ENCODE measurements at places on chromosomes 3 and 15.

- no peak overlapping the region for H3K4me3 ChIP-seq
- no peaks in the 10 kb centered on the region for H3K36me3 ChIP-seq
- peaks cover 2% of the 10 kb centered on the region for H3K27me3 ChIP-seq
- no peak overlapping the region for H3K27ac ChIP-seq
Measured at GRCh38 chr15:78232951-78233350, 1.4 kb downstream of the ACSBG1 start.

DNA sequence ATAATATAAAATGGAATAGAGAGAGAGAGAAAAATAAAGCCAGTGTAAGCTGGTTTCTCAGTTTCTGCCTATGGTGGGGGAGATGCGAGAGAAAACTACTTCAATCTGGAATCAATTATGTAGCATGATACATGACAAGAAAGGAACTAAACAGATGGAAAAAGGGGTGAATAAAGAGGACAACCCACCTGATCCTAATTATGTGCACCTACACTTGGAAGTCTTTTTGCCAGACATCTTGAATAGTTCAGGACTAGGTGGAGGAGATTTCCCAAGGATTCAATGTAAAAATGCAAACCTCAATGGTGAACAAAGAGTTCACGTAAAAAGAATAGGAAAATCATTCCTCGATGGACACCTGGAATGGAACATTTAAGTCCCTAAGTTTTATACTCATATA is 524.4 kb upstream of the RGMA start:
- H3K4me1 ChIP-seq: no peaks in the 10 kb centered on the region
- no peak overlapping the region for H3K27ac ChIP-seq
- H3K27me3 ChIP-seq: peaks cover 2% of the 10 kb centered on the region

DNA sequence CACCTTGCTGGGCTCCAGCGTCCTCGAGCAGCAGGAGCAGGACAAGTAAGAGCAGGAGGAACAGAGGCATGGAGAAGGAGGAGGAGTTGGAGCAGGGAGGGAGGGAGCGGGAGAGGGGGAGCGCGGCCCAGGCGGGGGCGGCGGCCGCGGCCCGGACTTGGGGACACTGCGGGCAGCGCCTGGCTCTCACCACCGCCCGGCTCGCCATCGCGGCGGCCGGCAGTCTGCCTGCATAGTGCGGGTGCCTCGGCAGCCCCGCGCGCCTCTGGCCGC is 440 bp downstream of the DCBLD2 start:
- DNase-seq: no peak
- no peaks in the 10 kb centered on the region for H3K36me3 ChIP-seq
- peak overlapping the region; percentile 81 for H3K4me3 ChIP-seq
- peaks cover 15% of the 10 kb centered on the region for H3K27me3 ChIP-seq

DNA sequence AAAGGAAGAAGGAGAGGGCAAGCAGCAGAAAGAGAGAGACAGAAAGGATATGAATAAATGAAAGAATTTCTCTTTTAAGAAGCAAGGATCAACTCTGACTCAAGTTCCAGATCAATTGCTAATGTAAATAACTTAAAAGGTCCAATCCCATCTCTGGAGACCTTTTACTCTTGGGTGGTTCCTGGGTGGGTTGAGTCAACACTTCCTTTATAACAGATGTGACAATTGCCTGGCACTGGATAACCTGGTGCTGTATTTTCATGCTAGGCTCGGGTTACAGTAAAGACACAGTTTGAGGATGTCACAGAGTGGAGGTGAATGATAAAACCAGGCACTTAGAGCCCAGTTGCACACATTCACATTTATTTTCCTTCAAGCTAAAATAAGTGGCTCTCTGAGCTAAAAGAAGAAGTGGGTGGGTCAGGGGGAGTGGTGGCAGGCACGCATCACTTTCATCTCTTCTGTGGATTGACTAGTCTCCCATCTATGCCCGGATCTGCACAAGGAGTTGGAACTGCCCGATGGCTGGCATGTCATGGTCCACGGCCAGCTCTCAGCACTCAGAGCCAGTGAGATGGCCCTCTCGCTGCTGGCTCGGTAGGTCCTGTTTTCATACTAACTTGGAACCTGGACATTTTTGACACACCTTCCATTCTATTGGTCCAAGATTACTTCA is 465.8 kb downstream of the FOXP1 start:
- peaks cover 55% of the 10 kb centered on the region for H3K4me1 ChIP-seq
- H3K27me3 ChIP-seq: no peaks in the 10 kb centered on the region
- no peak for DNase-seq
- no peak overlapping the region for H3K27ac ChIP-seq
- no peak overlapping the region for H3K4me3 ChIP-seq
- peaks cover 48% of the 10 kb centered on the region for H3K36me3 ChIP-seq

GRCh38 chr3:45848392-45848791 is 6.5 kb upstream of the LZTFL1 start:
- H3K27me3 ChIP-seq: peaks cover 53% of the 10 kb centered on the region
- no peak for DNase-seq
- H3K36me3 ChIP-seq: no peaks in the 10 kb centered on the region
- H3K4me3 ChIP-seq: no peak overlapping the region
- H3K27ac ChIP-seq: no peak overlapping the region
- peaks cover 22% of the 10 kb centered on the region for H3K4me1 ChIP-seq

GRCh38 chr3:150759947-150760346 is 3.0 kb downstream of the SIAH2 start:
- DNase-seq: no peak
- H3K27me3 ChIP-seq: no peaks in the 10 kb centered on the region
- H3K4me3 ChIP-seq: peak overlapping the region; percentile 91

DNA sequence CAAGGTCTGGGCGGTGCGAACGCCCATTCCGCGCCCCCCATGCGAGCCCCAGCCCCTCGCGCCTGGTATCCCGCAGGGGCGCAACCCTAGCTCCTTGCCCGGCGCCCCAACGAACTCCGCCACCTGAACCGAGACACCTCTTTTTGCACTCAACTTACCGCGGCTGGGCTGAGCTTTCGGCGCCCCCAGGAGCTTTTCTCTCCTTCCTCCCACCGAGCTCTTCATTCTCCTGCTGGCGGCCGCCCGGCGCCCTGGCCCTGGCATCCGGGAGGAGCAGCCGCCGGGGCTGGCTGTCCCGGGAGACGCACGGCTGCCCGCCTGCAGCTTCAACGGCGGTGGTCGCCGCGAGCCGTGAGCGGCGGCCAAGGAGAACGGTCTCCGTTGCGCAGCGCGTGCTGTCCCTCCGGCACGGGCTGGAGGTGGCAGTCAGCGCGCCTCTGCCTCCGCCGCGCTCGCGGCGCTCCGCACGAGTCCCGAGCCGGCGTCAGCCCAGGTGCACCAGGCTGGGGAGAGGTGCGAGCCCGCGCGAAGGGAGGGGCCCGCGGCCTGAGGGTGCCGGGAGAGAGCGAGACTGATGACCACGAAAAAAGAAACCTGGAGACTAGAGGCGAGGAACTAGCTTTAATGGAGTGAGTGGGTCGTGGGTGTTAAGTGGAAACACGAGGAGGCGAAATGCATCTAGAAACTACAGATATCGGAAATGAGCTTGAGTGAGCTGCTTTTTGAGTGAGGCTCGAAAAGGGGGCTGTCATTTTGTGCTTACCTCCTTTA is 621.5 kb upstream of the ZNF385D start:
- no peaks in the 10 kb centered on the region for H3K36me3 ChIP-seq
- no peak for DNase-seq
- H3K27me3 ChIP-seq: peaks cover 20% of the 10 kb centered on the region
- H3K4me1 ChIP-seq: no peaks in the 10 kb centered on the region
- no peak overlapping the region for H3K4me3 ChIP-seq

DNA sequence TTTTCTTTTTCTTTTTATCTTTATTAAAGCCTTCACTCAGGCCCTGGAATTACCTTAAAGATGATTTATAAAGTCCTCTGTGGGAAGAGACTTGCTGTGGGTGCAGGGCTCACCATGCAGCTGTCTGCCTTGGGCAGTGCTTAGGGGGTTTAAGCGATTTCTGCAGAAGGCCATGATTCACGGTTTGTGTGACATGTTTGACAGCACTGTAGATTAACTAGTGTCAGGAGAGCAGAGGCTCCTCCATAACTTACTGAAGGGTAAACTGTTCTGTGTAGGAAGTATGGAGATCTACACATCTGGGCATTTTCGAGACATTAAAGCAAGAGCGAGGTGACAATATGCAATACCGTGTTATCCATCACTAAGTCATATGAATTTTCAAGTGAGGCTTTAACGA is 137.7 kb downstream of the LRIG1 start:
- H3K36me3 ChIP-seq: peaks cover 1% of the 10 kb centered on the region
- H3K27me3 ChIP-seq: no peaks in the 10 kb centered on the region
- DNase-seq: no peak
- no peak overlapping the region for H3K4me3 ChIP-seq

Data from activated CD8-positive, alpha-beta T cell treated with anti-CD3 and anti-CD28 coated beads, Interleukin-2, amount 10 ng/mL, durations not matched to agents 7 days and 5 days (primary cell).